ENCODE measurements at places on chromosomes 12 and 14. TPM values are rescaled to one million over a fixed set of nuclear protein-coding genes. Genes with fewer than 3 reads are reported as not detected.

DNA sequence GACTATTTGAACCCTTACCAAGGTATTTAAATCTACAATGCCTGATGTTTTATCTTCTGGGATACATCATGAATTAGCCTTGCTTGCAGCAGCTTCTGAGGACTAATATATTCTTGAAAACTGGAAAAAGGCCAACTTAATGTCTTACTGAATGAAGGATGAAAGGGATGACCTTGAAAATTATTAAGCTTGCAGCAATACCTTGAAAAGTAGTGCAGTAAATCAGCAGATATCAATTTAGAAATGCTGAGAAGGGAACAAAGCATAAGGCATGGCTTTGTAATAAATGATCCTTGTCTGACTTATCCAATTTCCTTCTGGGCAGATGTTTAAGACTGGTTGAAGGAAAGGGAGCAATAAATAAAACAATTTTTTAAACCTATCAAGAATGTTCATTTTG lies 37.3 kb upstream of the FERMT2 start:
- DNase-seq: no peak

DNA sequence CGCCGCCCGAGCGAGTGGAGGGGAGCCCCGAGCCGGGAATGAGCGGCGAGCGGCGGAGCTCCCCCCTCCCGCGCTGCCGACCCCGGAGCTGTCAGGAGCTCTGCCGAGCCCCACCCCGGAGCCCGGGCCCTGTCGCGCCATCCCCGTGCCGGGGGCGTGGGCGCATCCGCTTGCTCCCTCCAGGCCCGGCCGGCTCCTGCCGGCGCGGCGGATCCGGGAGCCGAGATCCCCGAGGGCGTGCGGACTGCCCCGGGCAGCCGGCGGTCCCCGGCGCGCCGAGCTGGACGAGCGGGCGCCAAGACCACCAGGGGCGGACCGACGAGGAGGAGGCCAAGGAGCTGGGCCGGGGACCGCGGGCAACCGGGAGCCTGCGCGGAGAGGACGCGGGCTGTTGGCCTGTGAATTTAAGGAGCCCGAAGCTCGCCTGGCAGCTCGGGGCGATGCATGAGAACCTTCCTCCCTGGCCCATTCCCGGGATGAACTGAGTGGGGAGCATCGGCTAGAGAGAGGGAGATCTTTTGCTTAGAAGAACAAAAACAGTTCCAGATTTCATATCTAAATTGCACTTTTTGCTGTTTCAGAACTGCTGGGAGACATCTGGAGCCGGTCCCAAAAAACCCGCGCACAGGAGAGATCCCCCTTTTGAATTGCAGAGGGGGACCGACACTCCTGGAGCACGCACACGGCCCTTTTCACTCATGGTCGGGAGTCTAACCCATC lies 2.0 kb downstream of the PTHLH start:
- DNase-seq: no peak

DNA sequence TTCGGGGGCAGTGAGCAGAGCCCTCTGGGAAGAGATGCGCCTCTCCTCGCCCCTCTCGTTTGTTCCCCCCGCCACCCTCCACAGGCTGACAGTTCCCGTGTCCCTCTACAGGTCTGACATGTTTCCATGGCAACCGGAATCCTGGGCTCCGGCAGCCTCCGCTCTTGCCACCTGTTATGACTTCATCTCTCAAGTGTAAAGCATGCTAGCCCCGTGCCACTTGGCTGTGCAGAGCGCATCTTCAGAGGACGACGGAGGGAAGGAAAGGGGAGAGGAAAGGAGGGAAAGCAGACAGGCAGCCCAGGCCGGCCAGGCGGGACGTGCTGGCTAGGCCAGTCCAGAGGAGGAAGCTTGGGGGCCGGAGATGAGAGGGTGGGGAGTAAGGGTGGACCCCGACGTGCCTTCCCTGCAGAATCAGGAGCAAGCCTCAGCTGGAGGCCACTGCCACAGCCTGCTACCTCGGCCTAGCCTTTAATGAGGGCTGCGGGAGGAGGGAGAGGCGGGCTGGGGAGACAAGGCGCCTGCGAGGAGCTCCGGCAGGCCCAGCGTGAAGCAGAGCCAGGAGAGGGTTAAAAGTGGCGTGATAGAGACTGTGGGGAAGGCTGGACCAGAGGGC lies 214.3 kb downstream of the DPF3 start:
- no peak for DNase-seq

GRCh38 chr12:78406828-78407227 lies 457.7 kb upstream of the SYT1 start:
- no peak for DNase-seq

NR1H4 gene
- not detected for total RNA-seq

PTPRQ gene
- not detected for total RNA-seq

All from activated CD4-positive, alpha-beta T cell treated with anti-CD3 and anti-CD28 coated beads, Interleukin-2, amount 10 ng/mL, durations not matched to agents 24 days and 14 days (primary cell).